ENCODE measurements at places on chromosomes 7 and 10.

GRCh38 chr7:150845421-150845861 lies 6.9 kb upstream of the AOC1 start:
- peak; percentile 32 for DNase-seq

- no peak for DNase-seq
Observed at GRCh38 chr7:5420067-5420880, 3.4 kb downstream of the TNRC18 start.

GRCh38 chr7:491958-492713 lies 27.5 kb downstream of the PDGFA start:
- DNase-seq = peak; percentile 41

GRCh38 chr7:31036924-31037323 lies 15.2 kb upstream of the ADCYAP1R1 start:
- no peak for DNase-seq

GRCh38 chr10:108598320-108598695 lies 1325.0 kb downstream of the XPNPEP1 start:
- DNase-seq = no peak

- DNase-seq = no peak
Observed at GRCh38 chr10:107616031-107616430, 451.5 kb upstream of the SORCS1 start.

DNA sequence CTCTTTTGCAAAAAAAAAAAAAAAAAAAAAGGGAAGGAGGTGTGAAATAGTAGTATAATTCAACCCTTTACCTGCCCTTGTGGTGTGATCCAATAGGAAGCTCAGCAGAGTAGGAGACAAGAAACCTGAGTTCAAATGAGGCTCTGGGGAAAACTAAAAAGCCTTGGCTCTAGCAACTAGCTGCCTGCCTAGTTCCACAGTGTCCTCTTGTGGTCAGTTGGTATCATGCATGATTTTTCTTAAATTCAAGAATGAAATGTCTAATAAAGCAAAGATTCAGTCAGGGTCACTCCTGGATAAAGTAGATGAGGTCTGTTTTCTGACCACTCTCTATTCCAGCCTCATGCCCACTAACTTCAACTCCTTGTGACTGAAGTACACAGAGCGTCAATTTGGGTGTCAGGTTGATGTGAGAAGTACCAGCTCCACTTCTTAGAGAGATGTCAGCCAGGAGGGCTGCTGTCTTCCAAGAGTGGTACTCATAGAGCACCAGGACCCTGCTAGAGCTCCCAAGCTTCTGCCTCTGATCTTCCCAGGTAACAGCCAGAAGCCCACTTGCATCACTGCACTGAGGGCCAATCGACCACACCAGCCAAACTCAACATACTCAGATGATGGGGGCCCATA lies 10.5 kb downstream of the LSM5 start:
- DNase-seq = no peak

- DNase-seq = no peak
Observed at GRCh38 chr7:112362053-112362650, 88.1 kb upstream of the IFRD1 start.

- no peak for DNase-seq
Observed at GRCh38 chr10:66627156-66627555, 298.7 kb upstream of the LRRTM3 start.

DNA sequence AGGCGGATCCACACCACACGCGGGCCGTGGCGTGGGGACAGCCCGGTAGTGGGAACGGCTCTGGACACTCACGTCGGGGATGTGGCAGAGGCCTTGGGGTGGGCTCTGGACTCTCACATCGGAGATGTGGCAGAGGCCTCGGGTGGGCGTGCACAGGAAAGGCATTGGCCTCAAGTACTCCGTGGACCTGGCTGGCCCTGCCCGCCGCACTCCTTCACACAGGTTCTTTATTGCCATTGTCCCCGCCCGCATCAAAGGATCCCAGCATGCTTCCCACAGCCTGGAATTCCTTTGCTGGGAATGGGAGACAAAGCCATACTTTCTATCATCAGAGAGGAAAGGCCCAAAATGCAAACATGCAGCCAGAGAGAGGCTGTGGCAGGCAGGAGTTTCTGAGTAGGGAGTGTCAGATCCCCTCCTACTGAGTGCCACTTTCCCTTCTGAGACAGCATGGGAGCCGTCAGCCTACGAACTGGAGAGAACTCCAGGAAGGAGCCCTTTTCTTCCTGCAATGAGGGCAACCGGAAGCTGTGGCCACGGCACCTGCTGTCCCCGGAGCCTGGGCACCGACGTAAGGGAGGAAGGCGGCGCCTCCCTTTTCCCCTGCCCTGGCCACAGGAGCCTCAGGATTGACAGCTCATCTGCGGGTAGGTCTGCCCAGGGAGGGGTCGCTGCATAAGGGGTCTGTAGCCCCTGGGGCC lies 51.5 kb downstream of the RBM17 start:
- DNase-seq = no peak

DNA sequence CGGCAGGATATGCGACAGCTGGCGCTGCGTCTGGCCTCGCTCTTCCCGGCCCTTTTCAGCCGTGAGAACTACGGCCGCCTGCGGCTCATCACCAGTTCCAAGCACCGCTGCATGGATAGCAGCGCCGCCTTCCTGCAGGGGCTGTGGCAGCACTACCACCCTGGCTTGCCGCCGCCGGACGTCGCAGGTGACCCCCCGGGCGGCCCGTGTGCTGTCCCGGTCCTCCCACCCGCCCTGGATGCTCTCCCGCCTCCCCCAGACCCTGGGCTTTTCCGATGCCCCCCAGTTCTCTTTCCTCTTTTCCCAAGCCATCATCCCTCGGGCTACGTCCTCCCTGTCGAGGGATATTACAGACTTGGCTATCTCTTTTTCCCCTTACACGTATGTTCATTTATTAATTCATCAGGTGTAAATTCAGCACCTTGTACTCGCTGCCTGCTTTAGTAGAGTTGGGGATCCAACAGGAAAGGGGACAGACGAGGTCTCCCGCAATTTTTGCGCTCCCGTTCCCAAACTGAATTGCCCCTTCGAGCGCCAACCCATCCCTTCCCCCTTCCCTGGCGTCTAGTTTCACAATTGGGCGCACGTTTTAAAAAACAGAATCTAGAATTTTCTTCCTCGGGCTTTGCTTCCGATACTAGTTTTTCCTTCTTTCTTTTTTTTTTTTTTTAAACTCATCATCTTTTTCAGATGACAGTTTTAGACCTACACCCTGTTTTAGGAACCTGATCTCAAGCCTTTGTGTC lies 846 bp downstream of the MINPP1 start:
- peak; percentile 19 for DNase-seq

DNA sequence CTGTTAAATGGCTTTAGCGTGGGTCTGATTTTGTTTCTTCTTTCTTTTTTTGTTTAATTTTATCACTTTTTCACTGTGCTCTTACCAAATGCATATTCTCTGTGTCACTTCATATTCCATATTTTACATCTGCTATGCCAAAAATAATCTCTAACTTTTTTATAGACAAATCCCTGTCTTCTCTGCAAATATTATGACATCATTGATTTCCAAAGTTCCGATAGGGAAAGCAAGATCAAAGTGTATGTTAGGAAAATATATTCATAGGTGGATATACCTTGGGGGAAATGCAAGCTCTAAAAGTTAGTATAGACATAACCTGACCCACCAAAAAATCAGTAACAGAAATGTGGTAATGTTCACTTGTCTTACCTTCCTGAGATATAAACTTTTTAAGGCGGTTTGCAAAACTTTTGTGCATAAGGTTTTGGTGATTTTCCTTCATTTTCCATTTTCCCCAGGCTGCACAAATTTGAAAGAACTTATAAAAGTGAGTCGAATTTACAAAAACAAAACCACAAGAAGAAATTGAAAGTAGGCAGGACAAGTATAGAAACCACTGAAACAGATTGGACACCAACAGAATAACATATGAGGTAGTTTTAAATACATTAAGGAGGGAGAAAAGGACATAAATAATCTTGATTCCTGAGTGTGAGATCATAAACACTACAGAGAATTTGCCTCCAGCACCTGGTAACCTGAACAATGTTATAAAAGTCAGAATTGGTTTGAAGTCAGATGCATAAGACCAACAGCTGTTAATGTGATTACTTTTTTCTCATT lies 63.1 kb upstream of the TFEC start:
- no peak for DNase-seq

DNA sequence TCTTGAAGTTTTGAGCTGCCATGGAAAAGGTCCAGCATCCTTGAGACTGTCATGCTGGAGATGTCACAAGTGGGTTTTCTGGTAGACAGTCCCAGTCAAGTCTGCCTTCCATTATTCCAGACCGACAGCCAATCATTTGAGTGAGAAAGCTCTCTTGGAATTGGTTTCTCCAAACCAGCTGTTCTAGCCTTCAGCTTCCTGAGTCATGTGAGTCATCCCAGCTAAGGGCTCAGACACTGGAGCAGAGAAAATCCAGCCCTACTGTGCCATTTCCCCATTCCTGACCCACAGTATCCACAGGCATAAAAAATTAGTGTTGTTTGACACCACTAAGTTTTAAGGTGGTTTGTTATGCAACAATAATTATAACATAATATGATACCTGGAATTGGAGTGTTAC lies 219.0 kb downstream of the ADRA2A start:
- no peak for DNase-seq

GRCh38 chr10:119614686-119615085 lies 17.9 kb upstream of the TIAL1 start:
- no peak for DNase-seq

GRCh38 chr10:33193057-33193700 lies 141.3 kb downstream of the NRP1 start:
- DNase-seq = peak; percentile 79

DNA sequence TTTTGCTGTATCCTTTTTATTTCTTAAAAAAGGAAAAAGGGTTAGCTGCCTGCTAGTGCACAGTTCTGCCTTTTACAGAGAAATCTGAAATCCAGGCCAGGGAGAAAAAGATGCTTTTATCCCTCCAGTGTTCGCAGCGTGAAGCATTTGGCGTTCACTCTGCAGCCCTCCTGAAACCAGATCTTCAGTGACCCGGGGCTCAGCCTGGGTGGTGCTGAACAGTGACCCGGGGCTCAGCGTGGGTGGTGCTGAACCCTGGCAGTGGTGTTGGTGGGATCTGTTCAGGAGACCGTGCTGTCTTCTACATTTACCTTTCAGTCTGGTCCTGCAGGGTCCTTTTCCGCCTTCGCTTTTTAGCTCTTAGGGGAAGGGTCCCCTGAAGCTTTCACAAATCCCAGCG lies 164.7 kb upstream of the KLF6 start:
- DNase-seq = no peak

DNA sequence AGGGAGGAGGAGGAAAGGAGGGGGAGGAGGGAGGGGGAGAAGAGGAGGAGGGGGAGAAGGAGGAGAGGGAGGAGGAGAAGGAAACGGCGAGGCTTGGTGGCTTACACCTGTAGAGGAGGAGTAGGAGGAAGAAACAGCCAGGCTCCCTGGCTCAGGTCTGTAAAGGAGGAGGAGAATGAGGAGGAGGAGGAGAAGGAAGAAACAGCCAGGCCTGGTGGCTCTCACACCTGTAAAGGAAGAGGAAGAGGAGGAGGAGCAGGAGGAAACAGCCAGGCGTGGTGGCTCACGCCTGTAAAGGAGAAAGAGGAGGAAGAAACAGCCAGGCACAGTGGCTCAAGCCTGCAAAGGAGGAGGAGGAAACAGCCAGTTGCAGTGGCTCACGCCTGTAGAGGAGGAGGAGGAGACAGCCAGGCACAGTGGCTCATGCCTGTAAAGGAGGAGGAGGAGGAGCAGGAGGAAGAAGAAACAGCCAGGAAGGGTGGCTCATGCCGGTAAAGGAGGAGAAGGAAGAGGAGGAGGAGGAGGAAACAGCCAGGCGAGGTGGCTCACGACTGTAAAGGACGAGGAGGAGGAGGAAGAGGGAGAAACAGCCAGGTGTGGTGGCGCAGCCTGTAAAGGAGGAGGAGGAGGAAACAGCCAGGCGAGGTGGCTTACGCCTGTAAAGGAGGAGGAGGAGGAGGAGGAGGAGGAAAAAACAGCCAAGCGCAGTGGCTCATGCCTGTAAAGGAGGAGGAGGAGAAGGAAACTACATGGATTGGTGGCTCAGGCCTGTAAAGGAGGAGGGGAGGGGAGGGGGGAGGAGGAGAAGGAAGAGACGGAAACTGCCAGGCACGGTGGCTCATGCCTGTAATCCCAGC lies 14.9 kb upstream of the CRCP start:
- no peak for DNase-seq

DNA sequence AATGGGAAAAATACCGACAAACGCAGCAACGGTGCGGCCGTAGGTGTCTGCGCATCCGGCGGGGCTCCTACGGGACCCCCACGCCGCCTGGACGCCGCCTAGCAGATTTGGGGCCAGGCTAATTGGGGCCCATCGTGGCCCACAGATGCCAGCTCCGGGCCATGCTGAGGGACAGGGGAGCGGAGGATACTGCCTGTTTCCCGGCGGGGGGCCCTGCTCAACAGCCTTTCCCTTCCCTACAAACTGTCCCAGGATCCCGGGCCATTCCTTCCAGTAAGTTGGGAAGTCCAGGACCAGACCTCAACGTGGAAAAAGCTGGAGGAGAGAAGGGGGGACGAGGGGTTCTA lies 21.7 kb upstream of the GPER1 start:
- DNase-seq = no peak

DNA sequence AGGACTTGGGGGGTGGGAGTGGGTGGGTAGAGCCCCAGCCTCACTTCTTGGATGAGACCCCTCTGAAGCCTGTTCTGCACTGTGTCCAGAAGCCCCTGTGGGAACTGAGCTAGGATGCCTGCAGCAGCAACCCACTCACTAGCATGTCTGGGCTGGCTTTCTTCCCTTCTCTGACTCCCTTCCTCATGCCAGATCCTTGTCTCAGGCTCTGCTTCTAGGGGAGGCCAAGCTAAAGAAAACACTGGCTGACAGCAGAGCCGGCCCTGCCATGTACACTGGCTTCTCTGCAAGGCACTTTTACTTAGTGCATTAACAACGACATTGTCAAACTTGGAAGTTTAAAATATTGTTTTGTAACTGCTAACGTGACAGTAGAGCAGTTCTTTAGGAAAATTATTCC lies 50.2 kb downstream of the ARHGAP22 start:
- no peak for DNase-seq

DNA sequence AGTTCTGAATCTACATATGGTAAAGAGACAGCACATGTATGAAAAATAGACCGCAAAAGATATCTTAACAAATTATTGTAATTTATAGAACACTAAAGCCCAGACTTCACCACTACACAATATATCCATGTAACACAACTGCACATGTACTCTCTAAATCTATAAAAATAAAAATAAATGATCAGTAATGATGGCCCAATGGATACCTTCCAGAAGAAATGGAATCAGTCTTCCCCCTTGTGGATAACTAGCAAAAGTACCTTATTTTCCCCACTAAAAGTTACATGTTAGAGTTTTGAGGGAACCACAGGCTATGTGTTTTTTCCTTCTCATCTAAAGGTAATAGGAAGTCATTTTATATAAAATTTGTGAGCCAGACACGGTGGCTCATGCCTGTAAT lies 25.7 kb downstream of the C7orf25 start:
- no peak for DNase-seq

GRCh38 chr10:1643161-1643907 lies 94.0 kb downstream of the ADARB2 start:
- peak; percentile 53 for DNase-seq

- no peak for DNase-seq
Observed at GRCh38 chr7:676972-677385, 49.5 kb upstream of the DNAAF5 start.

- DNase-seq = no peak
Observed at GRCh38 chr7:156003220-156004162, 191.2 kb upstream of the SHH start.

- no peak for DNase-seq
Observed at GRCh38 chr10:54368984-54369383, 432.0 kb downstream of the PCDH15 start.

Measured in left lung (tissue), 14 donors.